Stimulated activated CD8-positive, alpha-beta memory T cell treated with anti-CD3 and anti-CD28 coated beads, Interleukin-15, amount 100 ng/mL, for 4 hours (primary cell): ENCODE measurements at places on chromosomes 12 and 14.

DNA sequence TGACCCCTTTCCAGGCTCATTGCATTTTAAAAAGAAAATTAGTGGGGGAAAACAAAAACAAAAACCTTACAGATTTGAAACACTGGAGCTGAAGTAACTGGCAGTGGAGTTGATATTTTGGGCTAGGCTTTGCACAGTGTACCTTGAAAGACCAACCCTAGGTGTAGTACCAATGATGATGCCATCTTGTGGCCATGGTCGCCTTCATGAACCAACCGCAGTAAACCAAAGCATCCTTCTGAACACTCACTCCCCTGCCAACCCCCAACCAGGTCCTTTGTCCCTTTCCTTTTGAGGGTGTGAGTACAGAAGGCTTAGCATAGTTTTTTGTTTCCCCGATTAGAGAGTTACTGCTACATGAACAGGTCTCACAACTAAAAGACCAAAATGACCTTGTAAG lies 5.9 kb downstream of the TOMM20L start:
- DNase-seq: no peak

DNA sequence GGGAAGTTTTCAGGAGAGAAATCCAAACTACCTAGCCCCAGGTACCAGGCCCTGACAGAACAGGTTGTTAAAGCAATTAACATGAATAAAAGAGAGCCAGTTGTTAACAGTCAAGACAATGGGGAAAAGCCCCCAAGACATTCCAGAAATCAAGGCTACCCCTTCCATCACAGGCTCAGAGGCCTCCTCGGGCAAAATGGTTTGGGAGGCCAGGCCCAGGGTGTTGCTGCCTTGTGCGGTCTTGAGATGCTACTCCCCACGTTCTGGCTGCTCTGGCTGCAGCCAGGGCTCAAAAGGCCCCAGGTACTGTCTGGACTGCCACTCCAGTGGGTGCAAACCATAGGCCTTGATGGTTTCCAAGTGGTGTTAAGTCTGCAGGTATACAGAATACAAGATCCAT lies 7.0 kb downstream of the CRY1 start:
- DNase-seq: no peak

- no peak for DNase-seq
Observed at GRCh38 chr12:50251619-50252252, 31.6 kb downstream of the LIMA1 start.

GRCh38 chr14:46048127-46048526 lies 603.5 kb downstream of the RPL10L start:
- DNase-seq: no peak

DNA sequence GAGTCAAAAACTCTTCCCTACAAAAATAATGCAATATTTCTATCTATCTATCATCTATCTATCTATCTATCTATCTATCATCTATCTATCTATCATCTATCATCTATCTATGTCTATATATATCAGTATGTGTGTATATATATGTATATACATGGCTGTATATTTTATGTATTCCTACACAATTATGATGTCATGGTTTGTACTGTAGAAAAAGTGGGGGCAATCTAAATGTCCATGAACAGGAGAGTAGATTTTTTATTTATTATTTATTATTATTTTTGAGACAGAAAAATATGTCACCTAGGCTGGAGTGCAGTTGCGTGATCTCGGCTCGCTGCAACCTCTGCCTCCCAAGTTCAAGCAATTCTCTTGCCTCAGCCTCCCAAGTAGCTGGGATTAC lies 45.6 kb upstream of the BICD1 start:
- DNase-seq: no peak

- DNase-seq: no peak
Observed at GRCh38 chr12:24852420-24852819, 96.5 kb downstream of the BCAT1 start.

DNA sequence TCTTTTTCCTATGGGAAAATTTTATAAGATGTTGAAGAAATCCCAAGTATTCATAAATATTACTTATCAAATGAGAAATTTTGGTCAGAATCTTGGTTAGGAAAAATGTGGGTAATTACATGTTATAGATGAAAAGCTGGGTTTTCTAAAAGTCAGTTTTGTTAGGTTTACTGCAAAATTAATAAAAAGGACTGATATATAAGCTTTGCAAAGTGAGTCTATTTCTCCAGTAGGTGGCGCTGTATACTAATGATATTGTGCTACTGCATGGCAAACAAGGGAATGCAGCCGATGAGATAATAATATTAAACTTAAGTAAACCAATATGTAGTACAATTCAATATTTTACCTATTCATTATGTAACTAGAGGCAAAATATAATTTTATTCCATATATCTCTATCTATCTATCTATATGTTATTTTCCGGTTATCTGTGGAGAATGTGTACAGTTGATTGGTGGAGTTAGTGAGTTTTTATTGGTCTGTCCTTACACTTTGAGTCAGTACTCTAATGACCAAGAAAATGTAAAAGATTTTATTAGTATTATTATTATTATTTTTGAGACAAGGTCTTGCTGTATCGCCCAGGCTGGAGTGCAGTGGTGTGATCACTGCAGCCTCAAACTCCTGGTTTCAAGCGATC lies 32.9 kb downstream of the MIPOL1 start:
- no peak for DNase-seq

DNA sequence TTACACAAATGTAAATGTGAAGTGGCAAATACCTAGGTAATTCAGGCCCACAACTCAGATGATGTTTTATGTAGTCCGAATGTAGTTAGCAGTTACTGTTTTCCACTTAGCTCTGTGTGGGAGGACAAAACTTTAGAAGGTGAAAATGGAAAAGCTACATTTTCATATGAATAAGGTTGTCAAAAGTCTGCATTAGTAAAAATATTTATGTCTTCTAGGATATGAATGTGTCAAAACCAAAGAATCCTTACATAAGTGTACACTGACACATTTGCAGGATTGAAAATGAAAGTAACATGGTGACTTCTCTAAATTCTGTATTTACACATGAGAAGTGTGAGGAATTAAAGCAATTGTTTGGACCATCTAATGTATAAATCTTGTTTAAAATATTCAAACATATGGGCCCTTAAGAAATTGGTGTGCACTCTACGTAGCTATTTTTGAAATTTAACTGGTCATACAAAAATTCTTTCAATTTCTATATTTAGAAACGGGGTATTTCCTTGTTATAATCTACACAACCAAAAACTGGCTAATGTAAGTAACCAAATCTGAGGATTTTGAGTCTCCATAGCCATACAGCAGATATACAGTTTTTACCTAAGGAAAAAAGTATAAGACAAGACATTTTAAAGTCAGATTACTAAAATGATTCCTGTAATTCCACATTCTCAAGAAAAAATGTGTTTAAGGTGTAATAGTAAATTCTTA lies 5.4 kb downstream of the CDKN1B start:
- DNase-seq: no peak
